ENCODE measurements at places on chromosomes 5 and 9.

- no peak overlapping the region for H3K27ac ChIP-seq
- no peaks in the 10 kb centered on the region for H3K27me3 ChIP-seq
- H3K36me3 ChIP-seq, result no peaks in the 10 kb centered on the region
- H3K4me1 ChIP-seq, result peaks cover 3% of the 10 kb centered on the region
- DNase-seq, result no peak
Measured at GRCh38 chr9:89015336-89015735, 24.1 kb downstream of the S1PR3 start.

- peaks cover 37% of the 10 kb centered on the region for H3K36me3 ChIP-seq
- H3K4me3 ChIP-seq, result no peak overlapping the region
- H3K27ac ChIP-seq, result no peak overlapping the region
- H3K4me1 ChIP-seq, result no peaks in the 10 kb centered on the region
- no peaks in the 10 kb centered on the region for H3K27me3 ChIP-seq
Measured at GRCh38 chr9:129814432-129815223, 9.3 kb downstream of the TOR1A start.

DNA sequence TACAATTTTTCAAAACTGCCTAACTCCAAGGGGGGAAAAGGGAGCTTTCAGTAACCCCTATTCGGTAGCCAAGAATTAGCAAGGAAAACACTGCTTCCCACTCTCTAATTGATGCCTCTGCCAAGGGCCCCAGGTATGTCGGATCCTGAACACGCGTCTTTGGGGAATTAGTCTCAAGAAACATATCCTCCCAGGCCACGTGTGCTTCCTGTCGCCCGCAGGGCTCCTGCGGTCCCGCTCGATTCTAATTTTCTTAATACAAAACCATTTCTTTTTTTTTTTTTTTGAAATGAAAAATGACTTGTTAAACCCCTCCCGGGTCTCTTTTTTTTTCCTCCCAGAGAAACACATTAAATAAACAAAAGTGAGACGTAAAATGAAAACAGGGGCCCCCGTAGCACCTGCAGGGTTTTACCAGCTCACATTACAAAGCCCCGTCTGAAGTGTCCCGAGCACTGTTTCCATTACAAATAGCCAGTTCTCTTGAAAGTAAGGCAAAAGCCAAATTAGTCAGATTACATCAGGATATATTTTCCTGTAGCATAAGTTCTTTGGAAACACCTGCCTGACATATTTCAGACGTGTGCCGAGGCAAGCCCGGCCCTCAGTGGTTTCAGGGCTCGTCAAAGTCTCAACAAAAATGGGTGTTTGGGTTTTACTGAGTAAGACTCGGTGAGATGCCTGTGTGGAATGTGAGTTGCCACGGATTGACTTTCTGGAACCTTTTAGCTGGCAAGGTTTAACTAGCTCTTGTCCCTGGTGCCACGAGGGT lies 21.5 kb downstream of the SMIM23 start:
- H3K36me3 ChIP-seq, result no peaks in the 10 kb centered on the region
- no peak overlapping the region for H3K27ac ChIP-seq
- H3K4me1 ChIP-seq, result peaks cover 3% of the 10 kb centered on the region
- no peak overlapping the region for H3K4me3 ChIP-seq
- peak; percentile 79 for DNase-seq
- H3K27me3 ChIP-seq, result no peaks in the 10 kb centered on the region

GRCh38 chr9:36142510-36143244 lies 6.1 kb downstream of the GLIPR2 start:
- H3K36me3 ChIP-seq, result peaks cover 3% of the 10 kb centered on the region
- H3K4me3 ChIP-seq, result no peak overlapping the region
- H3K27ac ChIP-seq, result no peak overlapping the region
- peaks cover 2% of the 10 kb centered on the region for H3K27me3 ChIP-seq

- no peak overlapping the region for H3K4me3 ChIP-seq
- peak; percentile 65 for DNase-seq
- no peaks in the 10 kb centered on the region for H3K27me3 ChIP-seq
- H3K4me1 ChIP-seq, result peaks cover 25% of the 10 kb centered on the region
Measured at GRCh38 chr5:134001938-134002731, 2.6 kb downstream of the VDAC1 start.

- no peak overlapping the region for H3K4me3 ChIP-seq
- peaks cover 3% of the 10 kb centered on the region for H3K4me1 ChIP-seq
- H3K27me3 ChIP-seq, result no peaks in the 10 kb centered on the region
- H3K36me3 ChIP-seq, result no peaks in the 10 kb centered on the region
- peak; percentile 18 for DNase-seq
Measured at GRCh38 chr5:15105799-15106393, 234.3 kb upstream of the ANKH start.

- H3K27me3 ChIP-seq, result no peaks in the 10 kb centered on the region
- no peaks in the 10 kb centered on the region for H3K4me1 ChIP-seq
- peak; percentile 36 for DNase-seq
Measured at GRCh38 chr9:136875155-136875554, 9.0 kb upstream of the EDF1 start.

DNA sequence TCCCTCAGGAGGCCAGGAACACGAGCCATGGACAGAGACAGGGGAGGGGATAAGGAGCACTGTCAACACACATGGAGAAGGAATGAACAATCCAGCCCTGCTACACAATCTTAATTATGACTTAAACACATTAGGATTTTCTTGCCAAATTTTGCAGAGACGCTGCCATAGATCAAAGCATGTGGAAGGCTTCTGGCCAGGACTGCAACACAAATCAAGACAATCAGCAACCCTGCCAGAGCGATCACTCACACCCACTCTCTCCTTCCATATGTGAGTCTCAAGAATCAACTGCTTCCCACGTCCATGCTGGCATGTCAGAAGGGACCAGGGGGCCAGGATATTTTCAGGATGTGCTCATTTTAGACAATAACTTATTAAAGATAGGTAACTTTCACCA lies 85.6 kb downstream of the ROR2 start:
- no peak for DNase-seq
- H3K27ac ChIP-seq, result no peak overlapping the region
- no peaks in the 10 kb centered on the region for H3K4me1 ChIP-seq
- H3K27me3 ChIP-seq, result no peaks in the 10 kb centered on the region

- H3K4me1 ChIP-seq, result no peaks in the 10 kb centered on the region
- no peak overlapping the region for H3K27ac ChIP-seq
- no peaks in the 10 kb centered on the region for H3K36me3 ChIP-seq
- H3K4me3 ChIP-seq, result no peak overlapping the region
- no peaks in the 10 kb centered on the region for H3K27me3 ChIP-seq
- no peak for DNase-seq
Measured at GRCh38 chr5:147920420-147921030, 14.2 kb upstream of the C5orf46 start.

GRCh38 chr9:81622471-81623255 lies 66.7 kb downstream of the TLE1 start:
- no peak overlapping the region for H3K4me3 ChIP-seq
- H3K4me1 ChIP-seq, result peaks cover 13% of the 10 kb centered on the region
- no peaks in the 10 kb centered on the region for H3K27me3 ChIP-seq
- peaks cover 13% of the 10 kb centered on the region for H3K36me3 ChIP-seq
- no peak overlapping the region for H3K27ac ChIP-seq

DNA sequence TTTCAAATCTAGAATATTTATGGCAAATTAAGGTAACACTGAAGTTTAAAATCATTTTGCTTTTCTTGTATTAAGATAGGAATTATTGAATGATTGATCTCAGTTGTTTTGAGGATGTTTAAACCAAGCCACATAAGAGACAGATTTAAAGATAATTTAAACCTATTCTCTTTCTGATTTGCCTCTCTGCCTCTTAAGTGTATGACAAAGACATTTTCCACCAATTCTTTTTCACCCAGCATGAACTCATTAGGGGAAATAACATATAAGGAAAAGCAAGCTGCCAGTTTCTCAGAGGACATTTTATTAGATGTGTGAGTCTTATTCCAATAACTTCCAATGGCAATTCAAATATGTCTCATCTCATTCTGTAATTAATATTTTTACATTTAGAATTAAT lies 568.3 kb upstream of the MEF2C start:
- no peak for DNase-seq
- no peaks in the 10 kb centered on the region for H3K36me3 ChIP-seq
- H3K4me1 ChIP-seq, result no peaks in the 10 kb centered on the region
- H3K27me3 ChIP-seq, result no peaks in the 10 kb centered on the region

DNA sequence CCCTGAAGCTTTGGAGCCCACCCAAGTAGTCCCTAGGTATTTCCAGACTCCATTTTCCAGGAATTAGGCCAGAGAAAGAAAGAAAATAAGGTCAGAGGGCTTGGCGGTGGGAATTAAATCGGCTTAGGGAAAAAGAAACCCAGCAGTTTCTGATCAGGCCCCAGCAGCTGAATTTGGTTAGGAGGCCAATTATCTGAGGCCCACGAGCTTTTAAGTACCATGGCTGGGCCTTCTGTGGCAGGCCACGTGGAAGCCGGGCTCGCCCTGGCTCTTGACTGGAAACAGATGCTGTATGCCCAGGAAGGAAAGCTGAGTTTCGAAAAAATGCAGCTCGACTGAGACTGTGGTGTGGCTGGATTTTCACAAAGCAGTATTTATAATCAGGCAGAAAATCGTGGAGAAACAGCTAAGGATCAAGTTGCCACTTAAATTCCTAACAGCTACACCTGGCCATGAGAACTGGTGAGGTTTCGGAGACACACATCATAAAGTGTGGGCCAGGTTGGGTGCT lies 75.1 kb upstream of the PANK3 start:
- no peak overlapping the region for H3K27ac ChIP-seq
- H3K4me3 ChIP-seq, result no peak overlapping the region
- no peak for DNase-seq
- H3K27me3 ChIP-seq, result no peaks in the 10 kb centered on the region

GRCh38 chr5:172758077-172758833 lies 12.7 kb downstream of the DUSP1 start:
- H3K27ac ChIP-seq, result no peak overlapping the region
- no peaks in the 10 kb centered on the region for H3K27me3 ChIP-seq
- H3K36me3 ChIP-seq, result no peaks in the 10 kb centered on the region
- peak; percentile 86 for DNase-seq

DNA sequence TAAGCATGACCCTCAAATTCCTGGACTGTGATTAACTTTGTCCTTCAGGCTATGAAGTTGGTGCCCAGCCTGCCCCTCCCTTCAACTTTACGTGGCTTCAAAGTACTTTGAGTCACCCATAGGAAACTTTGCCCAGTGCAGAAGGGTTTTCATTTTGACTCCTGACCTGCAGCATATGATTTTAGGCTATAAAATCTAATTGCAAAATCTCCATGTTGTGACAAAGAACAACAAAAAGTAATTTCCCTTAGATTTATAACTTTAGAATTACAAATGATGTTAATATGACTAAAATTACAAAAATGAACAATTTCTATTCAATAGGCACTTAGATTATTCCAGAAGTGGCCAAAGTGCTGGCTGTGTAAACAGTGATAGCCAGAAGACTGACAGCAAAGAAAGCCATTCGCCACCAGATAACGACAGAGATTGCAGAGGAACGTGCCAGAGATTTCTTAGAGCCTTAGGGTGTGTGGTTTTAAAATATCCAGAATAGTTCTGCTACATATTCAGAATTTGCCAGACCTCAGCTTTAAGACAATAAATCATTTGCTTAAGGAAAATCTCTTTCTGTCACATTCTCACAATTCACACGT lies 197.4 kb downstream of the SEMA5A start:
- H3K36me3 ChIP-seq, result peaks cover 6% of the 10 kb centered on the region
- peak overlapping the region; percentile 84 for H3K27ac ChIP-seq
- no peaks in the 10 kb centered on the region for H3K27me3 ChIP-seq
- H3K4me3 ChIP-seq, result no peak overlapping the region
- H3K4me1 ChIP-seq, result peaks cover 40% of the 10 kb centered on the region

GRCh38 chr9:93458712-93459111 lies 5.3 kb upstream of the FAM120AOS start:
- H3K27ac ChIP-seq, result no peak overlapping the region
- no peak for DNase-seq
- H3K27me3 ChIP-seq, result no peaks in the 10 kb centered on the region
- H3K36me3 ChIP-seq, result no peaks in the 10 kb centered on the region
- no peak overlapping the region for H3K4me3 ChIP-seq
- H3K4me1 ChIP-seq, result peaks cover 2% of the 10 kb centered on the region

- no peak overlapping the region for H3K4me3 ChIP-seq
- peaks cover 4% of the 10 kb centered on the region for H3K4me1 ChIP-seq
- peaks cover 12% of the 10 kb centered on the region for H3K36me3 ChIP-seq
- DNase-seq, result no peak
Measured at GRCh38 chr5:34728236-34728635, 72.1 kb downstream of the RAI14 start.

DNA sequence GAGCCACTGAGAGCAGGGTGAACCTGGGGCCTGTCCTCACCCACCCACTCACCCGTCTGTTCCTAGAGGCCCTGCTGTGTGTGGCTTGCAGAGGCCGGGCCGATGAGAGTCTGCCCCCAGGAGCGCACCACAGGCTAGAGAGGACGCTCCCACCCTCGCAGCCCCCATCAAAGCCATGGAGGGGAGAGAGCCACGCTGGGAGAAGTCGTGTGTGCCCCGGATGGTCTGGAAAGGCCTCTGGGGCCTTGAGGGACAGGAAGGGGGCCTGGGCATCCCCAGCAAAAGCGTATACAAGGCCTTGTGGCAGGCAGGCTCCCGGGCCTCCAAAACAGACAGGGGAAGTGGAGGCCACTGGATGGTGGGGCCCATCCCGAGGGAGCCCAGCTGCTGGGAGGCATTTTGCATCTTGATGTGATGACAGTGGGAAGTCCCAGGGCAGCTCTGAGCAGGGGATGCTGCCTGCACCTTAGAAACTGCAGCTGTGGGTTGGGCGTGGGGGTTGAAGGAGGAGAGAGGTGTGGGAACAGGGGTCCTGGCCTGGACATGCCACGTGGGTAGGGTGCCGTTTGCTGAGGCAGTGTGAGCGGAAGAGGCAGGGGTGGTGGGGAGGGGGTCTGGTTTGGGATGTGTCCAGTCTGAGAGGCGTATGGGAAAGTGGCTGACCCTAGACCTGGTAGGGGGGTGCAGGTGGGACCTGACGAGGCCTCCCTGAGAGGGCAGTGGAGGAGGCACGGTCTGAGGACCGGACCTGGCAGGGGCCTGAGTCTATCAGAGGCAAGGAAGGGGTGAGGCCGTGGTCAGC lies 43.0 kb upstream of the NOTCH1 start:
- H3K4me1 ChIP-seq, result peaks cover 12% of the 10 kb centered on the region
- no peaks in the 10 kb centered on the region for H3K36me3 ChIP-seq
- DNase-seq, result no peak
- H3K4me3 ChIP-seq, result no peak overlapping the region

DNA sequence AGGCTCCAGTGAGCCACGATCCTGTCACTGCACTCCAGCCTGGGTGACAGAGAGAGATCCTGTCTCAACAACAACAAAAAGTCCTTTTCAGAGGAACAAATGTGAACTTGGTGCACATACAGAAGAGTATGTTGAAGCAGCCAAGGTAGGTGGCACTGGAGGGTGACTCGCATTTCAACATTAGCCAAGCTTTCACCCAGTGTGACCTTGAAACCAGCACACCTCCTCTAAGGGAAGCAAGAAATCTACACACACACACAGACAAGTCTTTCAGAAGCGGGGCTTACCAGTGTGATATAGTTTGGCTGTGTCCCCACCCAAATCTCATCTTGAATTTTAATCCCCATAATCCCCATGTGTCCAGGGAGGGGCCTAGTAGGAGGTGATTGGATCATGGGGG lies 225.2 kb downstream of the SEMA5A start:
- H3K4me1 ChIP-seq, result no peaks in the 10 kb centered on the region
- no peaks in the 10 kb centered on the region for H3K27me3 ChIP-seq
- DNase-seq, result no peak
- no peak overlapping the region for H3K27ac ChIP-seq
